GM04504 (cell line): ENCODE measurements at places on chromosomes 16 and 17.
A peak's percentile ranks its signal among the peaks of the same experiment; 100 is the strongest.

- DNase-seq, result peak; percentile 3
Measured at GRCh38 chr16:86881861-86882273, 303.5 kb downstream of the FOXL1 start.

DNA sequence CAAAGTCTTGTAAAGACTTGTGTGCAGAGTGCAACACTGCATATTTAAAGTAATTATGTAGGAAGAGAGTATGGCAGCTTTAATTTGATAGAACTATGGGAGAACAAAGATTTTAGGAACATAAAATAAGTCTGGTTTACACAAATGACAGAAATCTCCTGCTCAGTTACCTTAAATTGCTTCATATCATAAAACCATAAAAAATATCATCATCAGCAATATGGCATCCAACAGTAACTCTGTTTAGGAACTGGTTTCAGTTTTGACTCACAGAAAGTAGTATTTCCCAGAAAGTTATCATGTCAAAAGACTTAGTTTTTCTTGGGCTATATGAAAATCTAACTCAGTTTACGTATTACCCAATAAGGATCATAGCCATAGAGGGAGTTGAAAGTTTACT, 292.1 kb upstream of the PMFBP1 start:
- DNase-seq, result no peak

GRCh38 chr17:50297407-50297865, 23.2 kb downstream of the TMEM92 start:
- DNase-seq, result no peak

- DNase-seq, result no peak
Measured at GRCh38 chr16:47599512-47599911, 138.4 kb downstream of the PHKB start.

DNA sequence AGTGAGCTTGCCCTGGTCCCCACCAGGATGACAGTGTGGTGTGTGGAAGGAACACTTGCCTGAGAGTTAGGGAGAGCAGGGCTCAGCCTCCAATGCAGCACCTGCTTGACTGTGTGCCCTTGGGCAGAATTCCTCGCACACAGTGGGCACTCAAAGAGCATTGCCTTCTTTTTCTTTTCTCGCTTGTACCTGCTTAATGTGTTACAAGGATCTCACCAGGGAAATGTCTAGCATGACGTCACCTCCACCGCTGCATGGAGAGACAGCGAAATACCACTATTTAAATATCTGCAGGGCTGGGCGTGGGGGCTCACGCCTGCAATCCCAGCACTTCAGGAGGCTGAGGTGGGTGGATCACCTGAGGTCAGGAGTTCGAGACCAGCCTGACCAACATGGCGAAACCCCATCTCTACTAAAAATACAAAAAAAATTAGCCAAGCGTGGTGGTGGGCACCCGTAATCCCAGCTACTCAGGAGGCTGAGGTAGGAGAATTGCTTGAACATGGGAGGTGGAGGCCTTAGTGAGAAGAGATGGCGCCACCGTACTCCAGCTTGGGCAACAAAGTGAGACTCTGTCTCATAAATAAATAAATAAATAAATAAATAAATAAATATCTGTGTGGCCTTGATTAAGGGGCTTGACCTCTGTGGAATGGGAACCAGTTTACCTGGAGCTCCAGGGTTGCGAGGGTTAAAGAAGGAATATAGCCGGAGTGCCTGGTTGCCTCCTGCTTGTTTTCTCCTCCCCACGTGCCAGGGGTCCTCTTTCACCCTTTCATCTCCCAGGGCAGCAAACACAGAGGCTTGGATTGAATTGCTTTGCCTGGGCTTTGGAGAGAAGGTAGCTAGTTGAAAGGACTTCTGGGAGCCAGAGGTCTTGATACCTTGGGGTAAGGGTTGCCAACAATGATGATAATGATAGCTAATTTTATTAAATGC, 16.3 kb downstream of the SNX29 start:
- no peak for DNase-seq

DNA sequence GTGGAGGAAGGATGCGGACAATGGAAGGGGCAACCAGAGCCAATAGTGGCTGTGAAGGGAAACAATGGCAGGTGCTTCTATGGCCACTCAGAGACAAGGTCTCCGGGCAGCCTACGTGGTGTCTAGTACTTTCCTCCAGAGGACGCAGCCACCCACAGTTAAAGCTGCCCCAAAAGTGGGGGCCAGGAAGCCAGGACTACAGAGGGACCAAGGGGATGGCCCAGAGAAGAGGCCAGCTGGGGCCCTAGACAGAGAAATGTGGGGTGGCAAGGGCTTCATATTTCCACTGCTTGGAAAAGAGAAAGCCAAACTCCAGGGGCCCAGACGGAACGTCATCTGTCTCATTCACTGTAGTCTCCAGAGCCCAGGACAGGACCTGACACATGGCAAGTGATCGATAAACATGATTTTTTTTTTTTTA, 837 bp upstream of the PER1 start:
- DNase-seq, result no peak

DNA sequence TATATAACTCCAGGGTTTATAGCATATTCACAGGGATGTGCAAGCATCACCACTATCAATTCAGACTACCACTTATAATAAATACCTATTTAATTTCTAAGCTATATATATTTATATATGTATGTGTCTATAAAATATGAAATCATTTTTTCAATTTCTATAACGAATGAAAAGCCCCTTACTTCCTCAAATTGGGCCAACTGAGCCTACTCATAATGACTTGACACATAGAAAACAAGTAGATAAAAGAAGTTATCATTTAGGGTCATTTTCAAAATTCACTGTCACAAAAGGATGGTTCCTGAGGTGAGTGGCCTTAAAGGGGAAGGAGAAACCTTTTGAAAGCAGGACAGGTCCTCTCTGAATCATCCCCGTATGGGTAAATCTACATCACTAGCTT, 114.1 kb downstream of the ADCY9 start:
- DNase-seq, result no peak

GRCh38 chr17:80364091-80364691, 50.8 kb upstream of the ENDOV start:
- DNase-seq, result no peak

- DNase-seq, result no peak
Measured at GRCh38 chr16:23950291-23950894, 114.6 kb downstream of the PRKCB start.

DNA sequence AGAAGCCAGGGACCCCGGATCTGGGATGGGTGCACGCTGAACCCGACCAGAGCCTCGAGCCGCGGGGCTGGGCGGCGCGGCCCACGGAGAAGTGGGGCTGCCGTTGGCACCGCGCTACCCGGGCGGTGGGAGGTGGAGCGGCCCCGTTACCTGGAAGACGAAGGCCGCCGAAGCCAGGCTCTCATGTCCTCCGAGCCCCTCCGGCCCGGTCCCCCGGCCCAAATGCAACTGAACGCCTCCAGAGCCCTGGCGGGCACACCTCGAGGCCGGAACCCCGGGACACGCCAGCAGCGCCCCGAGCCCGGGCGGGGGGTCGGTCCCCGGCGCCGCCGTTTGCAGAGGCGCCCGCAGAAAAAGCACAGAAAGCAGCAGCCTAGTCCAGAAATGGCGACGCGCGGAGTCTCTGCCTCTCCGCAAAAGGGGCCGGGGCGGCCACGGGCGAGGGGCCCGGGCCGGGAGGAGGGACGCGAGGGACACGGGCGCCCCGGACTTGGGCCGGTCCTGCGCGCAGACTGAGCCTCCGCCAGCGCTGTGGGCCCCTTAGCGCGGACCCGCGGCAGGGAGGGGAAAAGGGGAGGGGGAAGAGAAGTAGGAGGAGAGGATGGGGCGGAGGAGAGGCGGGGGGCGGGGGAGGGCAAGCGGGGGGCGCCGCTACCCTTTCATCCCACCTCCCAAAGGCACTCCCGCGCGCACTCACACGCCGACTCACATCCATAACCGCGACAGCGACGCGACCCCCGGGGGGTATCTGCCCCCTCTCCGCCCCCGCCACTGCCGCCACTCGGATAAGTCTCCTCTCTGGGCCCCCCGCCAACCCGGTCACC, 1.4 kb downstream of the AXIN2 start:
- no peak for DNase-seq

DNA sequence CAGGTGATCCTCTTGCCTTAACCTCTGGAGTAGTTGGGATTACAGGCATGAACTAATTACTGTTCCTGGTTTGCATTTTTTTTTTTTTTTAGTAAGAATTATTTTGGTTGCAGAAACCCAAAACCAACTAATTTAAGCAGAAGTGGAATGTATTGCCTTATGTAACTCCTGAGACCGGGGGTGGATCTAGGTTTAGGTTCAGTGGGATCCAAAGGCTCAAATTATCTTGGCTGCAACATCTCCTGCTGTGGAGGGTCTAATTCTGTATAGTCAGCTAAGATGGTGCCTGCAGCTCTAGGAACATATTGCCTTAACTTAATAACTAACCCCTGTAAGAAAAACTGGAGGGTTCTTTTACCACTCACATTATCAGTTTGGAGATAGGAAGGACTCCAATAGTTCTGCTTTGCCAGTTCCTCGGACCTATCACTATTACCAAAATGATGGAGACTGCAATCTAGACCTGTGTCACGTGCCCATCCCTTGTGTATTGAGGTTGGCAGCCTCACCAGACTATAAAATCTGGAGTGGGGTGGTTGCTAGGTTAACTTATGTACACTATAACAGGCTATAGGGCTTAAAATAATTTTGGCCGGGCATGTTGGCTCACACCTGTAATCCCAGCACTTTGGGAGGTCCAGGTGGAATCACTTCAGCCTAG, 8.5 kb downstream of the SNTB2 start:
- DNase-seq, result no peak

GRCh38 chr17:72122765-72123529, 2.1 kb downstream of the SOX9 start:
- DNase-seq, result no peak

GRCh38 chr17:2841606-2842005, 45.4 kb downstream of the RAP1GAP2 start:
- no peak for DNase-seq

DNA sequence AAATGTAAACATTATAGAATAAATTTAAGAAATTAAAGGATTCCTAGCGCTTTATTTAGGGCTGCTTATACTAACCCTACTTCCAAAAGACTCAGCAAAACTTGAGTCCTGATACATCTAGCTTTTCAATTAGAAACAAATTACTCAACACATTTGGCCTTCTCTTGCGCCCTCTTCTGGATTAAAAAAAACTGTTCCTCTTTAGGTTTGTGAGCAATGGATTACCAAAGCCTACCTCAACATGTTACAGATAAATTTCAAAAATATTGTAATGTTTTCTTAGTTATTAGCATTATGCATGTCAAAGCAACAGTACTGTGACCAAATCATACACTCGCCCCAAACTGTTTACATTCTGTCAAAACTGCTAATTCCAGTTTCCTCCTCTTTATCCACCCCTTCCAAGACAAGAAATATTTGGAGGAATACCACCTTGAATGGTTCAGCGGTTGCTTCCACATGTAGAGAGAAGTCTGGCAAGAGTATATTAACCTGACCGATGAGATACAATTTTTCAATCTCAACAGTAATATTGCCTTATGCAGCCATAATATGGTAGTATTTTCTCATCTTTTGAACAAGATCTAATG, 2.7 kb downstream of the NUFIP2 start:
- DNase-seq, result peak; percentile 50

DNA sequence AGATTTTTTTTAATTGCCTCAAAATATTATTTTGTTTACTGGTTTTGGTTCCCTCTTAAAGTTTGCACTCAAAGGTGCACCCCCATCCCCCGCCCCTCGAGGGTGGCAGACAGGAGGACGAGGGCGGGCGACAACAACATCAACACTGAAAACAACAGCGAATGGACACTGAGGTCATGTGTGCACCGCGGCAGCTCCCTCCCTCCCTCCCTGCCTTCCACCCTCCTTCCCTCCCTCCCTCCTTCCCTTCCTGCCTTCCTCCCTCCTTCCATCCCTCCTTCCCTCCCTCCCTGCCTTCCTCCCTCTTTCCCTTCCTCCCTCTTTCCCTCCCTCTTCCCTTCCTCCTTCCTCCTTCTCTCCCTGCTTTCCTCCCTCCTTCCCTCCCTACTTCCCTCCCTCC, 1.5 kb upstream of the OSGIN1 start:
- DNase-seq, result no peak

DNA sequence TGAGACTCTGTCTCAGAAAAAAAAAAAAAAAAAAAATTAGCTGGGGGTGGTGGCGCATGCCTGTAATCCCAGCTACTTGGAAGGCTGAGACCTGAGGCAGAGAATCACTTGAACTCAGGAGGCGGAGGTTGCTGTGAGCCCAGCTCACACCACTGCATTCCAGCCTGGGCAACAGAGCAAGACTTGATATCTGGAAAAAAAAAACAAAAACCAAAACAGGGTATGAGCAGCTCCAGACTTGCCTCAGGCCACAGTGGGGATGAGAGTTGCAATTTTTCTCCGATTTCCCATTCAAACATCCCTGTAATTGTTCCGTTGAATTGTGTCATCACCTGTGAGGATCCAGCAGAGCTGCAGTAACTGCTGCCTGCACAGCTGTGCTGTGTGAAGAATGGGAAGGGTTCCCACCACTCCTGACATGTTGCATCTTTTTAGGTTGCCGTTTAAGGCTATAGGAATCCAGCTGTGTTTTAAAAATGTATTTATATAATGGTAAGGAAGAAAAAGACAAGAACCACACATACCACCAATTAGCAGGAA, 150.0 kb downstream of the VPS53 start:
- no peak for DNase-seq

GRCh38 chr16:11640987-11641817, 27.1 kb upstream of the SNN start:
- DNase-seq, result peak; percentile 51

- DNase-seq, result peak; percentile 57
Measured at GRCh38 chr17:67558740-67559380, 158.9 kb upstream of the NOL11 start.

- DNase-seq, result no peak
Measured at GRCh38 chr17:57315061-57316015, 59.0 kb downstream of the MSI2 start.

GRCh38 chr17:38656959-38657823, 17.6 kb downstream of the EPOP start:
- no peak for DNase-seq

DNA sequence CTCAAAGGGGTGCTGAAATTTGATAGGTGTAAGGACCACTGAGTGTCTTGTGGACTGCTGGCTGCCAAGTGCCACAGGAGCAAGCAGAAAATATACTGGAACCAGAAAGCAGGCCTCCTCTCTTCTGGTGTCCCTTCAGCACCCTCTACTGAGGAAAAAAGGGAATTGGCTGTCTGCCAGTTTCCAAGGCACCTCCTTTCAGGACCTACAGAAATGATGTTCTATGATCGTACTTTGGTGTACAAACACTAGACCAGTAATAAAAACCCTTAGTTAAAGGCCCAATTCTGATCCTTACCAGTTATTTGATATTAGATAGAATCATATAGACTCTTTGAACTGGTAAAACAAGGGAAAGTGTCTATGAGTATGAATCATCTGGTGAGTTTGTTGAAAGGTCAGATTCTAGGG, 35.8 kb upstream of the BCAS3 start:
- peak; percentile 47 for DNase-seq

- no peak for DNase-seq
Measured at GRCh38 chr17:12296209-12296625, 275.5 kb downstream of the MAP2K4 start.
